ENCODE measurements at places on chromosomes 7 and 10.

DNA sequence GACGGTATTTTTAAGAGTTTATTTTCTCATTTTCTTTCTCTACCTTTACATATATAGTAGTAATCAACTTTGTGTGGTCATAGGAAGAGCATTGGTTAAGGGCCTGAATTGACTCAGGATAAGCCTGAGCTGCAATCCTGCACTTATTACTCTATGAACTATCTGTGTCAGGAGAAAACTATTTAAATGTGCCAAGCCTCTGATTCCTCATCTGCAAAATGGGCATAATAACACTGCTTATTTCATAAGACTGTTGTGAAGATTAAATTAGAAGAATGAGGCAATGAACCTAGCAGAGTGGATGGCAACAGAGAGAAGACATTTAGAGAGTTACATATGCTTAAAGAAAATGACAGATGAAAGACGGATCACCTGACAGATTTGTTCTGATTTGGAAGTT lies 175.5 kb downstream of the RELN start:
- DNase-seq = no peak

GRCh38 chr7:85290269-85290668 lies 103.4 kb upstream of the SEMA3D start:
- DNase-seq = no peak

- no peak for DNase-seq
These were observed 141.4 kb upstream of the BET1 start for GRCh38 chr7:94145602-94146001.

DNA sequence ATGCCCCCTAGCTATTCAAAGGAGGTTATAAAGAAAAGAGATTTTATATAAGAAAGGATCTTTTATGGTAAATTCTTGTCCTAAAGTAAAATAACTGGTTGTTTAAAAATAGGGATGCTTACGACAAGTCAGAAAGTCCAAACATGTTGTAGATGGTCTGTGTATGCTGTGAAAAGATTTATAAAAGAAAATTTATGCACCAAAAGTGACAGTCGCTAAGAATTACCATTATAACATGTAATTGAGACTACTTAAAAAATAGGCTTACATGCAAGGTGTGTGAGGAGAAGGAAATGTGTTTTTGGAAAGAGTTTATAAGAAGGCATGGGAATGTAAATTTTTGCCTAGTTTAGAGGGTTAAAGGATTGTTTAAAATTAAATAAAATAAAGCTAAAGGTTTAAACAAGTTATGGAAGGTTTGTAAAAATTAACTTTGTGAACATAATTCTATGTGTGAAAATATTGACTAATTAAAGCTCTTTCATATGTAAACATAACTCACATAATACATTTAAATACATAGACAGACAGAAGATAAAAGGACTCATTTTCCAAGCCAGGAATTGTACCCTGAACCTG lies 118.5 kb downstream of the LYZL1 start:
- DNase-seq = no peak

Data from CD4-positive, alpha-beta T cell treated with Interleukin-1 beta for 1 hour (primary cell).